ENCODE measurements at places on chromosomes 4 and X.

DNA sequence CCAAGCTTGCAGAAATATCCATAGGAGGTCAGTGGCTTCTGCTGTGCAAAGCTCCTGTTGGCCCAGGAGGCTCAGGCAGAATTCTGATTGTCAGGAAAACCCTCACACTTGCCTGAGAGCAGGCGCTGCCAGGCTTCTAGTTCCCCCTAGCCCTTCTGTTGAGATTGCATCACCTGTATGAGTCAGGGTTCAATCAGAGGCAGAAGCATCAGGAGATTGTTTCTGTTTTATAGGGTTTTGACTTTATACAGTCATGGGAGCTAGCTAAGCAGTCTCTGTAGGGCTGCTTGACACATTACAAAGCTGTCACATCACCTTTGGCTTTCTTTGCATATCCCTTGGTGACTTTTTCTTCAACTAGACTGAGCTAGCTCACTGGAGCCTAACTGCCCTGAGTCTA is 27.8 kb downstream of the DIPK2B start:
- DNase-seq: no peak

DNA sequence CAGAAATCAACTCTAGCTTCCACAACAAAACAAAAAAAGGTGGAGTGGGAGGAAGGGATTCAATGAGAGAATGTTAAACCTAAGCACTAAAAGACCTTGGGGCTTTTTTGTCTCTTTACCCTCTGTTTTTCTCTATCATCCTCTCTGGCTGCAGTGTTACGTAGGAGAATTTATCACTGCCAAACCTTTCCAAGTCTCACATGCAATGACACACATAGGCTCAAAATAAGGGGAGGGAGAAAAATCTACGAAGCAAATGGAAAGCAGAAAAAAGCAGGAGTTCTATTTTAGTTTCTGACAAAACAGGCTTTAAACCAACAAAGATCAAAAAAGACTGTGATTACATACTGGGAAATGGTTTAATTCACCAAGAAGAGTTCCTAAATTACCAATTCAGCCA is 152.1 kb downstream of the ADGRA3 start:
- DNase-seq: no peak

DNA sequence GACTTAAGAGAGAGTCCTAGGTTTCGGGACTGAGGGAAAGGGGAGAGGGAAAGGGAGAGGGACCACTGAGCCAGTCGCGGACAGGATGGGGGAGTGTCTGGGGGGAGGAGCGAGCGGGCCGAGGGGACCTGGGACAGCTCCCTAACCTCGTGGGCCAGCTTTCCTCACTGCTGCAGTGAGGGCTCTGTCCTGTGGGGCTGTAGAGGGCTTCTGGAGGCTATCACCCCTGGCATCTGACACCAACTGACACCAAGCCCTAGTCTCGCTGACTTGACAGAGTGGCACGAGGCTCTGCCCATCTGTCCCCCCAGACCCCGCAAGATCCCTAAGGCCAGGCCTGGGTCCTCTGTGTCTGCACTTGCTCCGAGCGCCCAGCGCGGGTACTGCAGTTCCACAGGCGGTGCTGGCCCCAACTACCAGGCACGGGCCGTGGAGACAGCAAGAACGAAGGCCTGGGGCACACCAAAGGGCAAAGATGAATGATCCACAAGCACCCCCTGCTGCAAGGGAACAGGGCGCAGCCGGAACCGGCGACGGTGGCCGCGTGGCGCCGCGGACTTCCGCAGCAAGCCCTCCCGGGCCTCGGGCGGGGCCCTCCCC is 465 bp downstream of the HAUS7 start:
- no peak for DNase-seq

DNA sequence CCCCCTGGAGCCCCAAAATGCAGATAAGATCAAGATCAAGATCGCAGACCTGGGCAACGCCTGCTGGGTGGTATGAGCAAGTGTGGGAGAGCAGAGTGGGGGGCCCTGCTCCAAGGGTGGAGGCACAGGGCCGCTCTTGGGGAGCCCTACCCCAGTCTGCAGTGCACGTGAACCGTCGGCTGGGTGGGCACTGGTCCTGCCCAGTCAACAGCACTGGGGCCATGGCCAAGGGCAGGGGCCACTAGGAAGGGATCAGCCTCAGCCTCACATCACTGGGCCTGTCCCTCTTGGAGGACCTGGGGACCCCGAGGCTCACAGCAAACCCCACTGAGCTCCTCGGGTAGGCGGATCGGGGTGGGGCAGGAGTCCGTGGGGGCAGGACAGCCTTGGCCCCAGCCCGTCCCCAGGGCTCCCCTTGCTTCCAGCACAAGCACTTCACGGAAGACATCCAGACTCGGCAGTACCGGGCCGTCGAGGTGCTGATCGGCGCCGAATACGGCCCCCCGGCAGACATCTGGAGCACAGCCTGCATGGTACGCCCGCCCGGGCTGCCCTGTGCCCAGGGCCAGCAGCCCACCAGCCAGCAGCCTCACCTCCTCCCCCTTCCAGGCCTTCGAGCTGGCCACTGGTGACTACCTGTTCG is 3.6 kb downstream of the SRPK3 start:
- DNase-seq: no peak

DNA sequence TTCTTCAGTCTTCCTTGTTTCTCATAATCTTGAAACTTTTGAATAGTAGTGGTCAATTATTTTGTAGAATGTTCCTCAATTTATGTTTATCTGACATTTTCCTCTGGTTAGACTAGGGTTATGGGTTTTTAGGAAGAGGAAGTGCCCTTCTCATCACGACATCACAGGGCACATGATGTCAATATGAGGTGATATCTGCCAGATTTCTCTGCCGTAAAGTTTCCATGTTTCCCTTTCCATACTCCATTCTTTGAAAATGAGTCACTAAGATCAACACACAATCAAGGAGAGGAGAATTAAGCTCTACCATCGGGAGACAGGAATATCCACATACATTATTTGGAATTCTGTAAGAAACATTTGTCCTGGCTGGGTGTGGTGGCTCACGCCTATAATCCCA is 28.4 kb downstream of the RP2 start:
- DNase-seq: no peak

DNA sequence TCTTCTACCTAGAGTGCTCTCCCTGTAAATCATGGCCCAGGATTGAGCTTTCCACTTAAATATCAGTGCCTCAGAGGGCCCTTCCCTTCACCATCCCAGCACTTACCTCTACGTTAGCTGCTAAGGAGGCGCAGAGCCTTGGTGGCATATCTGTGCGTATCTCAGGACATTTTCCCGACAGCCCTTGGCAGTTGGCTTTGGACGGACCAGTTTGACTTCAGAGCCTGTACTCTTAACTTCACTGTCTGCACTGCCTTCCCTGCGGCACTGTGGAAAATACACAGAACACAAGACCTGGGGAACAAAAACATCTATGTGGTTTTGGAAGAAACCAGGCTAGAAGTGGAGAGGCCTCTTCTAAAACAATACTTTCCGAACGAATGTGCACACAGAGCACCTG is 2.4 kb downstream of the TADA2B start:
- DNase-seq: no peak

- no peak for DNase-seq
Measured at GRCh38 chrX:30302956-30303355, 6.2 kb downstream of the NR0B1 start.

- DNase-seq: no peak
Measured at GRCh38 chr4:12488672-12489071, 995.5 kb downstream of the RAB28 start.

DNA sequence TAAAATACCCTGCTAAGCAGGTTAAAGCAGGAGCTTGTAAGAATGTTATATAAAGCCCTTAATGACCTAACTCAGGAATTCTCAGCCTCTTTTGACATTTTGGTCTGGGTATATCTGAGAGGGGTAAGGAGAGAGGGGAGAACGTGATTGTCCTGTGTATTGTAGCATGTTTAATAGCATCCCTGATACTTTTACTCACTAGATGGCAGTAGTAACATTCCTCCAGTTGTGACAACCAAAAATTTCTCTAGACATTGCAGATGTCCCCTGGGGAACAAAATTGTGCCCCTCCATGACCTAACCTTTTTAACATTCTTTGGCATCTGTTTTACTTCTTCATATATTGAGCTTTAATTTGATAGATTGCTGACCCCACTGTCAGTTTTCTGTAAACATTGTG is 17.9 kb downstream of the SMARCA5 start:
- no peak for DNase-seq

DNA sequence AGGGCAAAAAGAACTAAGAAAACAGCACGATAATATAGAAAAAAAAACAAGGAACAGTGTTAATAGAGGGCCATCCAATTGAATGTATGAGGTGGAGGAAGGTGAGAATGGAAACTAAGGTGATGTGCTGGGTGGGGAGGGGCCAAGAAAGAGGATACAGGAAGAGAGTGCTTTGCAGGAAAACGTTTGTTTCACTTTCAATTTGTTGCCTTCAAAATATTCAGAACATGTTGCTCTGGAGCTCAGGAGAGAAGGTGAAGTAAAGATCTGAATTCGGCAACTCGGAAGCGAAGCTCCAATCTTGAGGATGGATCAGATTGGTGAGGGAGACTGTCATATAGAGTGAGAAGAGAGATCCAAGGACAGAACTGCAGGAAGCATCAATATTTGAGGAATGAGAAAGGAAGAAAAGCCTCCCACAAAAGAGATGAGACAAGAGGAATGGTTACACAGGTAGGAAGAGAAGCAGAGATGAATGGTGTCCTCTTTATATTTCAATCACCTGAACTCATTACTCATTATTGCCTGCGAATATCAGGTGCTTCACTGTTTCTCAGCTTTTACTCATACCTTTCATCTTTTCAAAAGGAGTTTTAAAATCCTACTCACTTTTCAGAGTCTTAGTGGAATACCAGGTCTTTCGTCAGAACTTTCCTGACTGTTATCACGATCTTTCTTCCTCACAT is 14.7 kb upstream of the SEC24D start:
- no peak for DNase-seq
